ENCODE measurements at places on chromosomes 3 and 15.
A peak's percentile ranks its signal among the peaks of the same experiment; 100 is the strongest.

- DNase-seq, result no peak
These were observed 68.9 kb upstream of the TLE3 start for GRCh38 chr15:70166506-70167087.

GRCh38 chr15:50128266-50128665, 9.2 kb upstream of the ATP8B4 start:
- DNase-seq, result no peak

DNA sequence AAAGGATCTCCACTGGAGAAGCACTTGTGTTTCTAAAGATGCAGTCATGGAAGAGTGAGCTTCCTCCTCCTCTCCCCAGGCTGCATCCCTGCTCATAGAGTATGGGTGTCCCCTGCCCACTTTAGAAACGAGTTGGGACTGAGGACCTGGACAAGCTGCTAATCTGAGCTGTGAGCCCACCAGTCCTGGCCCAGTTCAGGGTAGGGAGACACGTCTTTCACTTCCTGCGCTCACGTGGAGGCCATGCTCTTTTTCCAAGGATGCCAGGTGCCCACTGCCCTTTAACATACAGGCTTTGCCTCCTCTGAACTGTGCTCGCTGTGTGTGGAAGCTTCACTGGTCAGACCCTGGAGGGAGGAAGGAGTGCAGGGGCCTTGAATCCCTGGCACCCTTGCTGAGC, 316.3 kb downstream of the UACA start:
- no peak for DNase-seq

- no peak for DNase-seq
These were observed 21.8 kb downstream of the TRIM42 start for GRCh38 chr3:140699516-140700231.

GRCh38 chr3:53426918-53427317, 67.5 kb upstream of the CACNA1D start:
- DNase-seq, result no peak

- DNase-seq, result peak; percentile 42
These were observed 375.1 kb downstream of the PTPRG start for GRCh38 chr3:61936344-61936937.

- DNase-seq, result no peak
These were observed 114.8 kb downstream of the IL12A start for GRCh38 chr3:160103397-160103796.

GRCh38 chr3:42763021-42763420, 10.0 kb downstream of the CCDC13 start:
- peak; percentile 44 for DNase-seq

DNA sequence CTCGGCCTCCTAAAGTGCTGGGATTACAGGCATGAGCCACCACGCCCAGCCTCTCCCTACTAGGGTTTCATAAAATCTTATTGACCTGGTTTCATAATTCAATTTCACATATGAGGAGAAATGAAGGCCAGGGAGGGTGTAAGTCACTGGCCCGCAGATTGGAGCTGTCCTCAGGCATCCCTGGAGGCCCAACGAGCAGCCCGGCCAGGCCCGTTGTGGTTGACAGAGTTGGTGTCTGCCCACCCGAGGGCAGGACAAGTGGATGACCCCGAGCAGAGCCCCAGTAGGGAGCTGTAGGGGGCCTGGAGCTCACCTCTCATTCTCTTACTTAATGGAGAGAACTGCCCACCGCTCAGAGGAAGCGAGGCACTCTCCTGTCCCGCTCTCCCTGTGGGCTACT, 78.9 kb downstream of the CPN2 start:
- DNase-seq, result no peak

GRCh38 chr3:12002912-12003311, 1.3 kb upstream of the SYN2 start:
- DNase-seq, result no peak

DNA sequence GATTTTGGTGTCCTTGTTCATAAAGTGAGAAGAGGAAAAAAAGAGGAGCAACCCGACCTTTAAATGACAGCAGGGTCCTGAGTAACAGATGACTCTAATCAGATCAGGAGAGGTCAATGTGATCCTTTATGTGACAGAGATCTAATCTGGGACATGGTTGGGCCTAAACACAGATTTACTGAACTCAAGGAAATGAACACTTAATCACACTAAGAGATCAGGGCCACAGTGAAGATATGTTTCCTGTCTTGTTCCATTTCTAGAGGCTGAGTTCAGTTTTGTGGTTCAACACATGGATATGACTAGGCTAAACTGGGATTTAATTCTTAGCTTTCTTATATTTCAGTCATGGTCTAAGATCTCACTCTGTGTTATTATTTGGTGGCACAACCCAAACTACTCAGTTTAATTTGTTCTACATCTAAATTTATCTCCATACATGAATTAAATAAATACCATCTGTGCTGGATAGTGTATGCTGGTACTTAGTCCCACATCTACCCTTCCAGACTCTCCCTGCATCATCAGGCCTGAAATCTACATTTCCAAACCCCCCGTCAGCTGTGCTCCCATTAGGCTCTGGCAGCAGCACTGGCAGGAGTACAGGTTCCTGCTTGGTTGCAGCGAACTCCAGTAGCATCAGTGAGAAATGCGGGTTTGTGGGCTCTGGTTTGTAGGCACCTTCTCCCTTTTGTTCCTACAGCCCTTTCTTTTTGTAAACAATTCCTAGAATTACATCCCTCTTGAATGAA, 22.6 kb downstream of the SFMBT1 start:
- no peak for DNase-seq

DNA sequence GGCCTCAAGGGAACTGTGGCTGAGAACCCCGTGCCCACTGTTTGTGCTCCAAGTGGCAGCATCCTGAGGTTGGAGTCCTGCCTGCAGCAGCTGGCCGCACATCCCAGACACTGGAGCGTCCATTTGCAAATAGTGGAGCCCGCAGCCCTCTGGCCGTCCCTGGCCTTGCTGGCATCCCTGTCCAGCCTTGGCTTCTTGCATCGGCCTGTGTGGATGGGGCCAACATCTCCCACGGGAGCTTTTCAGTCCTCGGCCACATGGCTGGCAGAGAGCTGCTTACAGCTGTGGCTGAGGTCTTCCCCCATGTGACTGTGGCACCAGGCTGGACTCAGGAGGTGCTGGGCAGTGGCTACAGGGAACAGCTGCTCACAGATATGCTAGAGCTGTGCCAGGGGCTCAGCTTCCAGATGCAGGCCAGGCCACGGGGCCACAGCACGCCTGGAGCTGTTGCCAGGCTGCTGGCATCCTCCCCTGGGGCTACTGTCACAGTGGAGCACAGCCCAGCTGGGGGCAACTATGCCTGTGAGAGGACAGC, 71.2 kb downstream of the FAM43A start:
- no peak for DNase-seq

GRCh38 chr3:71258116-71258515, 325.4 kb downstream of the FOXP1 start:
- peak; percentile 79 for DNase-seq

GRCh38 chr15:88636050-88636449, 2.8 kb upstream of the ISG20 start:
- no peak for DNase-seq

GRCh38 chr3:160224811-160225175, 429 bp upstream of the C3orf80 start:
- no peak for DNase-seq

DNA sequence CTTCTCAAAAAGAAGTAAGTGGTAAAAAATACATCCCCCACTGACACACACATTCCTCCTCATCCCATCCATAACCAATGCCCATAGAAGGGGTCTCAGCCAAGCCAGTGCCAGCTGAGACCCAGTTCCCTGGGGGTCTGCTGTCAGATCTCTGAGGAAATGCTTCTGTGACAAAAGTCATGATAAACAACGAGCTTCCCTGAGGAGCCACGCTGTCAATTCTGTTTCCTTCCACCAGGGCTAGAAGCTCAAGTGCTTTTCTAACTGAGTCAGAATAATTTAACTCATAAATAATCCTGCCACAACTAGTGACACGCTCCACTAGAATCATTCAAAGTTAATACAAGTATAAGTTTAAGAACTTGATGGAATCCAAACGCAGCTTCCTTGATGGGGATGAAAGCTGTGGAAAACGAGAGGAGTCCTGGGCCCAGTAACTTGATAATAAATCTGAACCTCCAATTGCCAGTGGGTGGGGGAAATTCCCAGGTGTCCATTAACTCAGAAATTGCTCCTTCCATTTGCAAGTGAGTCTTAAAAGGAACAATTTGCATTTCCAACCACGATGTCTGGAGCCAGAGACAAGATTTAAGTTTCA, 348.7 kb upstream of the LMCD1 start:
- DNase-seq, result no peak

- DNase-seq, result peak; percentile 21
These were observed 58.7 kb upstream of the CHST2 start for GRCh38 chr3:143060906-143061305.

GRCh38 chr3:139694542-139694941, 16.8 kb upstream of the NMNAT3 start:
- DNase-seq, result no peak

- no peak for DNase-seq
These were observed 7.6 kb downstream of the TF start for GRCh38 chr3:133753779-133754164.

GRCh38 chr15:22224241-22224671, 143.9 kb downstream of the OR4M2 start:
- DNase-seq, result no peak

- DNase-seq, result no peak
These were observed 1.0 kb upstream of the CD200R1L start for GRCh38 chr3:112847692-112848091.

- DNase-seq, result no peak
These were observed 181.4 kb downstream of the TLE3 start for GRCh38 chr15:69916169-69916785.

DNA sequence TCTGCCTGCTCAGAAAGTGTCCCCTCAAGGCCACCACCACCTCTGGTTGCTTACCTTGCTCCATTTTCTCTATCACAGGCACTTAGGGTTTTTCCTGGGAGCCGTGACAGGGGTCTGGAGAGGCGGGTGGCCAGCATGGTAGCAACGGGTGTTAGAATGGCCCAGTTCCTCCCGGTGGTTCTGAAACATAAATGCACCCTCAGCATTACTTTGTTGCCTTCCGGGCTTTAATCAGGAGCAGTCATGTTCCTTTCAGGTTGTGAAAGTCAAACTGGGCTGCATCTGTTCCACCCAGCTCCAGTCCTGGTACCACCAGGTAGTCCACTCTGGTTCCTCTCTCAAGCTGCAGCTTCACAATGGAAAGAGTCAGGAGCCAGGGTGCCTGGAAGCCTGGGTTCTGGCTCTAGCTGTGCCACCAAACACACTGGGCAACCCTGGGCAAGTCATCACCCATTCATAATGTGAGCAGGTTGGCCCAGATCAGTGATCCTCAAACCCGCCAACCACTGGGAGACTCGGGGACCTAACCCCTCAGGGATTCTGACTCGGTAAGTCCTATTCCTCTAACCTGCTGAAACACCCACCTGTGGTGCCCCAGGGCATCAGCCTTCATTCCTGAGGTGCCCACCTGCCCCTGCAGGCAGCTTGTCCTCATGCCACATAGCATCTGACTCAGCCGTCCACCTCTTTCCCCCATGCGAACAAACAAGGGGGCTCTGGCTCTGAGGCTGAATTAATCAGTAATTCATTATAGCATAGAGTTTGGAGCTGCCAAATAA, 9.3 kb downstream of the BDH1 start:
- no peak for DNase-seq

GRCh38 chr3:13025778-13026518, 47.3 kb downstream of the IQSEC1 start:
- DNase-seq, result no peak

- no peak for DNase-seq
These were observed 199.8 kb downstream of the UBE2E2 start for GRCh38 chr3:23402728-23403492.

GRCh38 chr15:50686469-50687301, at the start of gene TRPM7:
TRPM7 (minus strand) TSS chr15:50686797; CDS start chr15:50686533, 264 bp downstream.
- peak; percentile 85 for DNase-seq

GRCh38 chr3:111237946-111238345, 166.3 kb downstream of the NECTIN3 start:
- DNase-seq, result no peak

- DNase-seq, result peak; percentile 96
These were observed 43.1 kb upstream of the LIMD1 start for GRCh38 chr3:45551214-45552010.

DNA sequence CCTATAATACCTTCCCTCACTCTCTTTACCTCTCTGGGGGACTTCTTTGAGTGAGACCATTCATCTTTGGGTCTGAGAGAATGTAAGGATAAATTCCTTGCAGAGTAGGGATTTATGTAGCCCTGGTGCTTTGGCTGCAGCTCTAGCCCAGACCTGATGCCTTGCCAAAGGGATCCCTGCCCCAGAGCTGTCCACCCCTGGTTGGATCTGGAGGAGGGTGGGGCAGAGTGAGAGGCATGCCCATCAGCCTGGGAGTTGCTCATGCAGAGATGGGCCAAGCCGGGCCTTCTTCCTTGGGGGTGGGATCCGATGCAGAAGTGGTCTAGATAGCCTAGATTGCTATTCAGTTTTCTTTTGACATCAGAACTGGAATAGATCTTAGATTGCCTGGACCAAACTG, 31.5 kb downstream of the RTP1 start:
- no peak for DNase-seq

- peak; percentile 13 for DNase-seq
These were observed 258.5 kb downstream of the PDCD6IP start for GRCh38 chr3:34056951-34057390.

DNA sequence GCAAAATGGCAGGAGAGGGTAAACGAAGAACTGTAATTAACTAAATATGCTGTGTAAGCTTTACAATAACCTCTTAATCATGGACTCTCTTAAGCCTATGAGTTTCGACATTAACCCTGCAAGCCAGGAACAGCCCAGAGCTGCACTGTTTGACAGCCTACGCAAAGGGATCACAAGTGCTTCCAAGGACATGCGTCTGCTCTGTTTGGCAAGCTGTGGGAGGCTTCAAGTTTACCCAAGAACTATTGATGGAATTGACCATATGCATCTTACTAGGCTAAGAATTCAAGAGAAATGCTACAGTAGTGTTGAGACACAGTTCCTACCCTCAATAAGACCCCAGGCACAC, 66.0 kb downstream of the PDZRN3 start:
- peak; percentile 77 for DNase-seq

DNA sequence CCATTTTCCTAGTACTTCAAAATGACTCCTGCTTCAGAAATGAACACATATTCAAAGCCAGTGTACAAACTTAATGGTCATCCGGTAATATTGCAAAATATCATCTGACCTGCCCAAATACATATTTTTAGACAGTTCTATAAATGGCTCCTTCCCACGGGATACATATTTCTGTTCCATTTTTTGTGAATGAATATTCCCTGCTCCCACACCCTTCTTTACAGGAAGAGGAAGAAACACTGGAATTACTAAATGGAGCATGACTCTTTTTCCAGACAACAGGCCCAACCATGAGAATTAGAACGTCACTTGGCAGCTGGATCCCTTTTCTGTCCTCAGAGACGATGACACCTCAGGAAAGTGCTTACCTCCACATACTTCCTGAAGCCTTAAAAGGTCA, 38.0 kb upstream of the CBLB start:
- peak; percentile 98 for DNase-seq

DNA sequence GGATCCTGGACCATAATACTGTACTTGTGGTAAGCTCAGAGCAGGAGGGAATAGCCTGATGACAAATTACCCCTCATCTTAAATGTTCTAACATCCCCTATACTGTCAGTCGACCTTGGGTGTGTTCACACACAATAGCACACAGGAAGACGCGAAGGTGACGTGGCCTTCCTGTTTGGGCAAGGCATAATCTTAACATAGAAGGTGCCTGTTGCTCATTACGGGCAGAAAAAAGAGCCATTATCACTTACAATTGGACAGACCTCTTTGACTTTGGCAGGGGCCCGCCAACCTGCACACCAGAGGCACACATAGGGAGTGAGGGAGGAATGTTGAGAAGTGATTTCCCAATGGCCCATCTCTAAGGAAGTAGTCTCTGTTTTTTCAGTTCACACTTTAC, 144.2 kb downstream of the ANO10 start:
- no peak for DNase-seq
